ENCODE measurements at places on chromosomes 2 and 18.

- DNase-seq: no peak
Observed at GRCh38 chr2:234502285-234502918, 5.5 kb upstream of the ARL4C start.

- DNase-seq: peak; percentile 67
Observed at GRCh38 chr2:27217173-27218121, at the start of gene CAD. TSS of gene CAD (plus strand) at chr2:27217369. CDS start at chr2:27217552, 183 bp downstream.

- DNase-seq: no peak
Observed at GRCh38 chr2:186496401-186496800, 10.3 kb downstream of the ZC3H15 start.

DNA sequence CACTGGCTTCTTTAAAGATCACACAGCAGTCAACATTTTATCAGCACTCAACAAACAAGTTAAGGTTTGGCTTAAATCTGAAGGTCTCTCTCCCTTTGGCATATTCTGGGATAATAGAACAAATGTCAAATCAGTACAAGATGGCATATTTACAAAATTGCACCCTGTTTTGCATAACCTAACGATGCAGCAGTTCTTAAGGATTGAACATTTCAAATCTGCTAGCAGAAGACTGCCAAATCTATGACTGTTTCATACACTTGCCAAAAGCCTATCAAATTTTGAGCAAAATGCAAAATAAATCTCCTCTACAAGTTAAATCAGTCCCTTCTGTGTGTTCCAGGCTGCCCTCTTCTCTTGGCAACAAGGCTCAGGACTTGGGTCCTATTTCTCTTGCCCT is 73.6 kb downstream of the DPP4 start:
- no peak for DNase-seq

- peak; percentile 8 for DNase-seq
Observed at GRCh38 chr18:59202258-59202820, 17.6 kb upstream of the GRP start.

- no peak for DNase-seq
Observed at GRCh38 chr2:173747035-173747434, 218.1 kb downstream of the SP3 start.

DNA sequence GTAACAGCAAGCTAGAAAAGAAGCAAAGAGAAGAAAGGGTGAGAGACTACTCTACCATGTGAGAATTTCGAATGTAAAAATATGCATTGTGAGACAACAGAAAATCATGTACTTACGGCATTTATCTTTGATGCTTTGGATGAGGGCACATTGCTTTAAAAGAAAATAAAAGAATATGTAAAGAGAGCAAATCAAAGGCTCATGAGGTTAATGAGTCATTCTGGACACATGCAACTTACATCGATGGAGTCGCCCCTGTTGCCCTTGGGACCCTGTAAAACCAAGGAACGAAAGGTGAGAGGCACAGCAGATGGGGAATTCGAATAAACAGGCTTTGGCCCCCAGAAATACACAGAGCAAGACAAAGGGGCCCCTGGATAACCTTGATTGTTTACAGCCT is 69.0 kb downstream of the COL6A3 start:
- no peak for DNase-seq

DNA sequence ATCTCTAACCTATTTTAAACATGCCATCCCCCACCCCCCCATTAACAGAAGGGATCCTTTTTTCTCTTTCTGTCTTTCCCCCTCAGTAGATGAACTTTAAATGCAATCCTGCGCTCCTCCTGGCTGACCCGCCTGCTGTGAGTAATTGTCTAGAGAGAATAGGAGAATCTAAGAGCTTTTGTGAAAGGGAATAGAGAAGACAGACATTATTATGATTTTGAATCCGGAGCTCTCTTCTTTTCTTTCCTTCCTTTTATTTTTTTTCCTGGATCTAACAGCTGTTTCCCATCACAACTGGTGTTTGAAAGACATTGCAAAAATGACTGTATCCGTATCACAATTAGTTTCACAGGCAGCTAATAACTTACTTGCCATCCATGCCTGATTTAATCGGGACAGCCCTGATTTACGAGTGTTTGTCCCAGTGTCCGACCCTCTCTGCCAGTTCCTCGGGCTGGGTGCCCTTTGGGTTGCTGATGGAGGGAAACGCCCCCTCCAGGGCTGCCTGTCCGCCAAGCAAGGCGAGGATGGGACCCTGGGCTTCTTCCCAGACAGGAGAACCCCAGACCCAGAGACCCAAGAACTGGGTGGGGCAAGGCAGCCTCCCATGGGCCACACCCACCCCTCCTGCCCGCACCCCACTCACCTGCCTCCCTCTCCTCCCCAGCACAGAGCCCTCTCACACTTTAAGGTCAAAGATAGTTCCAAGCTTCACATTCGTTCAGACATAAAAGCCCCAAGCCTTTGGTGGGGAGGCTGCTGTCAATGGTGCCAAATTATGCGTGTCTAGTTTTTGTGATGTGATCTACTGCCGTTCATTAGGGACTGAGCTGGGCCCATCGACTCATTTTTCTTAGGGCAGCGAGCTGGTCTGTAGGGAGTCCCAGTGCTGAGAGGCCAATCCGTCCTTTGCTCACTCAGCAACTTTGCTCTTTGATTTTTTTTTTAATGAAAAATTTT is 231.7 kb downstream of the ZNF516 start:
- no peak for DNase-seq

DNA sequence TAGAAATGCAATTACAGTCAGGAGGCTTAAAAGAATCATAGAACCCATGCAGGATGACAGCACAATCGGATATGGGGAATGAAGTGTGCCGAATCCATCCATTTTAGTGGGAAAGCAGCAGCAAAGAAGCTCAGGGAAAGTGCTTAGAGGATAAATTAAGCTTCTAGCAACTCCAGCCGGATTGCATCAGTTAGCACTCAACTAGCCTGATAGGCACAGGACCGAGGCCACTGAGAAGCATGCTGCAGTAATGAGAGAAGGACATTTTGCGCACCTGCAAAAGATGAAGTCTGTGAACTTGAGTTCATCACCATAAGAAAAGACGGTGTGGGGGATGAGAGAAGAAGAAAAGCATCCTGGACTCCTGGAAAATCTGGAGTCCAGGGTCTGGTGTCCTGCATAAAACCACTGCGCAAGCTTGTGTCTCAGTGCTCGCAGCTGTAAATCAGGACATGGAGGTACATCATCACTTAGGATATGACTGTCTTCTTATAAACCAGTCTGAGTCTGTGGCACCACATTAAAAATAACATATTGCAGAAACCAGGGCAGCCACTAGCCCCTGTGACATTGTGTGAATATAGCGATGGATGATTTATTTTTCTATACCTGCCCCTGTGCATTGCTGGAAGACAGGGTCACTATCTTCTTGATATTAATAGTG is 665.5 kb upstream of the SOX11 start:
- no peak for DNase-seq

- no peak for DNase-seq
Observed at GRCh38 chr2:145199827-145200706, 680.1 kb upstream of the ZEB2 start.

GRCh38 chr2:205852457-205852856 is 170.2 kb downstream of the NRP2 start:
- no peak for DNase-seq

DNA sequence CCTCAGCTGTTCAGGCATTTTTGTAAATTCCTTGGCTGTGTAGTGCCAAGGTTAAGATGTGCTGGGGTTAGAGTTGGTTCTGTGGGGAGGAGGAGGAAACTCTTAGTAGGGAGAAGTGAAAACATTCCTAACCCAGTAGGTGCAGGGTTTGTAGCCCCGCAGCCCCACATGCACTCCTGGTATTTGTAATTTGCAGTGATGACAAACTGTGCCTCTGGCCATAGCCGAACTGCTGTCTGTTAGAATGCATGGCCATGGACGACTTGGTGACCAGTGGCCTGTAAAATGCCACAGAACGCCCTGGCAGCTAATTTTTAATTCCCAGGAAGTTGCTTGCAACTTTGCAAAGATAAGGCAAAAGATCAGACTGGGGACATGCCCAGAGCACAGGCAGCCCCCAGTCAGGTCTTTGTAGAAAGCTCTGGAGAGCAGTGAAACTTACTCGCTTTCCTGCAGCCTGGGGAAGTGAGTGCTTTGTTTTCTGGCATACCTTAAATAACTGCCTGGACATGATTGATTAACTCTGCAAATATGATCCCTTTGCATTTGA is 38.4 kb downstream of the LYPD6B start:
- DNase-seq: no peak

DNA sequence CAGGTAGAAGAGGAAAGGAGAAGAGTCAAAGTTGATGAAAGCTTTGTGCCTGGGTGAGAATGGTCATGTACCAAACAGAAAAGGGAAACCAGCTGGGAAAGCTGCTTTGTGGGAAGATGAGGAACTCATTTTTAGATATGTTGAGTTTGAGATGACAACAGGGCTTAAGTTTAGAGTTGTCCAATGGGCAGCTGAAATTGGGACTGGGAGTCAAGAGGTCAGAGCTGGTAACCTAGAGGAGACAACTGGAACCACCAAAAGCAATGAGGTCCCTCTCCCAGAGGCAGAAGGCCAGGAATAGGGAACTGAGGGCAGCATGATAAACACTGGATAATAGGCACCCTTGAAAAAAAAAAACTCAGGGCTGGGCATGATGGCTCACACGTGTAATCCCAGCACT is 48.8 kb downstream of the SLC4A1AP start:
- DNase-seq: no peak

- DNase-seq: no peak
Observed at GRCh38 chr18:10405816-10406663, 48.4 kb upstream of the APCDD1 start.

- DNase-seq: no peak
Observed at GRCh38 chr2:174076040-174076439, 110.9 kb upstream of the SP3 start.

DNA sequence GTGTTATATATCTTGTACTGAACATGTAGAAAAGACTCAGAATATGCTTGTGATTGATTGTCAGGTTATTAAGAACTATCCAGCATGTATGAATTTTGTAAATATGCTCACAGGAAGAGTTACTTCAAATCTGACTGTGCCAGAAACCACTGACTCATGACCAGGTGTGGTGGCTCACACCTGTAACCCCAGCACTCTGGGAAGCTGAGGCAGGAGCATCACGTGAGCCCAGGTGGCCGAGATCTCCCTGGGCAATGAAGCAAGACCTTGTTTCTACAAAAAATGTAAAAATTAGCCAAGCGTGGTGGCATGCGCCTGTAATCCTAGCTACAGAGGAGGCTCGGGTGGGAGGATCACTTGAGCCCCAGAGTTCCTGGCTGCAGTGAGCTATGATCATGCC is 126.6 kb downstream of the COMMD1 start:
- DNase-seq: no peak

DNA sequence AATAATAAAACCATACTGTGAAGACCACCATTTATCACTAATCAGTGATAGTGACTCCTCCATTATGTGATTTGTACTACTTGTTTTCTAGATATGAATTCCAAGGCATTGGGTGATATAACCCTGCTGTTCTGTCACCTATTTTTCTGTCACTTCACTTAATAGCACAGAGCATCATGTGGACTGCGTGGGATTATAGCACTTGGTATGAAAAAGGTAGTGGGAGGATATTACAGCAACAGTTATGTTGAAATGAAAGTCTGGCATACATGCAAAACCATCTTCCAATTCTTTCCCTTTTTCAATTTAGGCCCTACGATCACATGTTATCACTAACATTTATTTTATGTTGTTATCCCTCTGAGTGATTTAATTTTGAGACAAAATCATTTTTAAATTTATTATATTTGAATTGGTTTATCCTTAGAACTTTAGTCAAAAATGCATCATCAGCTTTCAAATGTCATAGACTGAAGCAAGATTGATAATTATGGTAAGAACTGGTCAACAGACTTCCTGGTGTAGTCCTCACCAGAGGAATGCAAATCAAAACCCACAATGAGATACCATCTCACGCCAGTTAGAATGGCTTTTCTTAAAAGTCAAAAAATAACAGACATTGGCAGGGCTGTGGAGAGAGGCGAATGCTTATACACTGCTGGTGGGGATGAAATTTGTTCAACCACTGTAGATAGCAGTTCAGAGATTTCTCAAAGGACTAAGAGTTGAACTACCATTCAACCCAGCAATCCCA is 242.6 kb downstream of the IKZF2 start:
- no peak for DNase-seq

DNA sequence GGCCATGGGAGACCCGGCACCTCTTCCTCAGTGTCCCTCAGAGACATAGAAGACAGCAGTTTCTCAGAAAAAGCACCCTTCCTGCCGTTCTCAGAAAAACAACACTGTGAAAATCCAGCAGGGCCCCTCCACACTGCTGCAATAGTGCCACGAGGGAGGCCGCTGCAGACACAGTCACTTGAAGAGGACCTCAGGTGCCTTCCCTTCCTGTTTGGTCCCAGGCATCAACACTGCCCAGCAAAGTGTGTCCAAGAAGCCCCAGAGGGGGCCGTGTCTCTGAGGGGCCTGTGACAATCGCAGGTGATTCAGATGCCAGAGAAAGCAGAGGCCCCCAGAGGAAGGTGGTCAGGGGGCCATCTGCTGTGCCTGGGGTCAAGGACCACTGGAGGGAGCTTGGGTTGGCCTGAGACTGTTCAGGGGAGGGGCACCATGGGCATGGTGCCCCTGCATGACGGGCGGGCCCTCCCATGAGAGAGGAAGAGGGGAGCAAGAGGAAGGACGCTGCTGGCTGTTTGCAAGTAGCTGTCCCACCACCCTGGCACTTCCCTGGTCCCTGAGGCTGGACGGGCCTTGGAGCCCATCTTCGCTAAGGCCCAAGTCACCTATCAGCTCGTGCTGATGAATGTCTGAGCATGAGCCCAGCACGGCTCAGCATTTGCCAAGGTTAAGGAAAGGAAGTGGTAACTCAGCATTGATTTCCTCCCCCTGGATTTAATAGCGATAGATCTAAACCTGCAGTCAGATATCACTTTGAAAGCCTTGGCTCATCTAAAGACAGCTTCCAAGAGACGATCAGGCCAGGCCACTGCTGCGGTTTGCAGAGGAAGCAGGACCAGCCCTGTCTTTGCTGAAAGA is 9.1 kb downstream of the TWIST2 start:
- no peak for DNase-seq

GRCh38 chr2:140814141-140814540 is 1316.7 kb downstream of the LRP1B start:
- peak; percentile 12 for DNase-seq

- DNase-seq: no peak
Observed at GRCh38 chr2:118223992-118224894, 136.0 kb downstream of the INSIG2 start.

DNA sequence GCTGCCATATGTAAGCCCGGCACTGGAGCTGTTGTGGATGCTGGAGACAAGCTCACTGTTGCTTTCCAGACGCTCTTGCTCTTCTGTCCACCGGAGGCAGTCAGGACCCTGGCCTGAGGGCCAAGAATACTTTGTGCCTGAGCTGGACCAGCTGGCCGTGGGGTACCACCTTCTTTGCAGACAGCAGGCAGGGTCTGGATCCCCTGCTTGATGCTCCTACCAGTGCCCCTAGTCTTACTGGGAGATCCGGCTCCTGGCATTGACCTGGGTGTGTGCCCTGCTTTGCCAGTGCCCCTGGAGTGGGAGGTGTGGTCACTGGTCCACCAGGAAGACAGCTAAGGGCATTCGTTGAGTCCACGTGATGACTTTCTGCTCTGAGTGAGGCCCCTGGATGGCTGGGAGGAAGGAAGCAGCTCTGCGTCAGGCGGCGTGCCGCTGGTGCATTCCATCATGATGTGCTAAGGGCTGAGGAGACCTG is 59.3 kb downstream of the LRRFIP1 start:
- no peak for DNase-seq

GRCh38 chr18:77472509-77472908 is 222.9 kb downstream of the GALR1 start:
- no peak for DNase-seq

Measured in DMS153 (cell line).